Activated T-helper 1 cell treated with anti-CD3 and anti-CD28 coated beads, Interleukin-2, amount 50 U/mL, for 16 hours (primary cell): ENCODE measurements at places on chromosomes 16 and 17.

GRCh38 chr17:44279666-44280391 lies 11.9 kb upstream of the SLC4A1 start:
- no peak for DNase-seq

- DNase-seq: no peak
These were observed 13.1 kb upstream of the SEZ6 start for GRCh38 chr17:29018788-29019474.

- DNase-seq: no peak
These were observed 53.3 kb upstream of the ENDOV start for GRCh38 chr17:80361495-80362220.

- DNase-seq: no peak
These were observed 10.0 kb downstream of the LITAFD start for GRCh38 chr16:8892101-8892575.

GRCh38 chr17:9648521-9649110 lies 3.3 kb downstream of the USP43 start:
- no peak for DNase-seq

DNA sequence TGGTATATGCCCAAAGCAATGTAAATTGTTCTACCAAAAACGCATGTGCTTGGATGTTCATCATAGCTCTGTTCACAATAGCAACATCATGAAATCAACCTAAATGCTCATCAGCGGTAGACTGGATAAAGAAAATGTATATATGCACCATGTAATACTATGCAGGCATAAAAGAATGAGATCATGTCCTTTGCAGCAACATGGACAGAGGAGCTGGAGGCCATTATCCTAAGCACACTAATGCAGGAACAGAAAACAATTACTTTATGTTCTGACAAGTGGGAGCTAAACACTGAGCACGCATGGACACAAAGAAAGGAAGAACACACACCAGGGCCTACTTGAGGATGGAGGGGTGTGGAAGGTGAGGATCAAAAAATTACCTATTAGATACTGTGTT lies 33.7 kb downstream of the TANC2 start:
- DNase-seq: no peak

- DNase-seq: no peak
These were observed 136.6 kb upstream of the RPH3AL start for GRCh38 chr17:488993-489757.

DNA sequence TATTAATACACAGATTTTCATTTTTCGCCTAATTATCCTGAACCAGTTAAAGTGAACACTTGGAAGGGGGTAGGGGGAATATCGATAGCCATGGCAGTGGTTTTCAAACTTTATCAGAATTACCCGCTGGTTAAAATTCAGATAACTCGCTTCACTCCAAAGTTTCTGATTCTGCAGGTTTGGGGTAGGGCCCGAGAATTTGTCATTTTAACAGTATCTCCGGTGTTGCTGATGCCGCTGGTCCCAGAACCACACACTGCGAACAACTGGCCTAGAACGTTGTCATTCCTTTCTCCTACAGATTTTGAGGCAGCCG lies 313 bp upstream of the NSRP1 start:
- no peak for DNase-seq

DNA sequence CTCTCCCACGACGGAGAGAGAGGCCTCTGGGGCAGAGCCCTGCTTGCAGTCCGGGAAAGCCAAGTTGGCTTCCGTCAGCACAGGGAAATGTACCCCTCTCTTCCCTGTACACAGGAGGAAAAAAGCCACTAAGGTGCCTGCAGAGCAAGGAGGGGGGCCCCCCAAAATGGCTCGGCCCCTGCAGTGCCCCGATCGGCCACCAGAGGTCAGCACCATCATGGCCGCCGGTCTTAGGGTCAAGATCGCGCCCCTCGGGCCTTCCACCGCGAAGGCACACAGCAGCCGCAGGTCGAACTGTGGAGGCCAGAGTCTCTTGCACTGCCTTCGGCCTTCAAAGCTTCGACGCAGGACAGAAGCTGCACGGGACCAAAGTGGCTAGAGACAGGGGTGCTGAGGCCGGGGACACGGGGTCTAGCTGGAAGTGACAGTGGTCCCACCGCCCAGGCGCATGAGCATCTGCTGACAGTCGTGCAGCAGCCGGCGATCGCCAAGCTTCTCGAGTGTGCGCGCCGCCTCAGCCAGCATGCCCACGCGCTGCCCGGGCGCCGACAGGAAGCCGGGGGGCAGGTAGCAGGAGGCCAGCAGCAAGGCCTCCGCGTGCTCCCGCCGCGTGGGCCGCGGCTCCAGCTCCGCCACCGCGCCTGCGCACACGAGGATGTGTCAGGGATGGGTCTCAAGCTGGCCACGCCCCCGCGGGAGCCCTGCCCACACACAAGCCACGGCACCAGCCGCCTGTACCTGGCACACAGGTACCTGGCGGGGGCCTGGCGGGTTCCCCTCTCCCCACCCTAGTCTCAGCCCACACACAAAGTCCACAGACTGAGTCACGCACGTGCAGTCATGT lies 24.4 kb downstream of the SREBF1 start:
- peak; percentile 51 for DNase-seq

DNA sequence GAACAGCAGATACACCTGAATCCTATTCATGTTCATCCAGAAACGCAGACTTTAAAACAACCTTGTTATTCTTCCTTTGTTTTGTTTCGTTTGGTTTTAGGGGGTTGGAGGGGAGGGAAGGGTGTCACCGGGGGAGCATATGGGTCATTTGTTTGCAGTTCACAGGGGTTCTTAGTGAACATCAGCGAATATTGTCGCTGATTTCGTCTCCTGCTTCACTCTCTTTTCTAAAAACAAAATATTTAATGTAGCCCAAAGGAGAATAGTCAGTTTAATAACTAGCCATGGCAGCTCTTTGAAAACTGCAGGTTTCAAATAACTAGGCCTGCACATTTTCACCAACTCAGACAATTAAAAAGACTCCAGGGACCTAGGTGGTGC lies 37.6 kb downstream of the HLF start:
- no peak for DNase-seq

GRCh38 chr16:10266809-10267208 lies 84.6 kb upstream of the GRIN2A start:
- DNase-seq: no peak

- DNase-seq: no peak
These were observed 4.0 kb upstream of the PHKG2 start for GRCh38 chr16:30744183-30744582.

- DNase-seq: no peak
These were observed 19.1 kb downstream of the NOD2 start for GRCh38 chr16:50712560-50712898.

GRCh38 chr17:34902831-34903547 lies 58.3 kb downstream of the CCT6B start:
- DNase-seq: no peak

- DNase-seq: no peak
These were observed 37.0 kb downstream of the MARF1 start for GRCh38 chr16:15605839-15606517.

DNA sequence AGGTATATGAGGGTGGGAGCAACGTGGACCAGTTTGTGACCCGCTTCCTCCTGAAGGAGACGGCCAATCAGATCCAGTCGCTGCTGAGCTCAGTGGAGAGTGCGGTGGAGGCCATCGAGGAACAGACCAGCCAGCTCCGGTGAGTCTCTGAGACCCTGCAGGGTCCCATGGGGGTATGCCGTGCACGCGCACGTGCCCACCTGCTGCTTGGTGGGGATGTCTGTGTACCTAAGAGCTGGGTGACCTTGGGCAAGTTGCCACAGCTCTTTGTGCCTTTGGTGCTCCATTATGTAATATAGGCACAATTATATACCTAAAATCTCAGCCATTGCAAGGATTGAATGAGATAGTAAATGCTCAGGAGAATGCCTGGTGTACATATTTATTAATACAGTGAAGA lies 22.4 kb downstream of the NECAB2 start:
- no peak for DNase-seq

- no peak for DNase-seq
These were observed 14.1 kb upstream of the LCMT1 start for GRCh38 chr16:25097276-25097975.

GRCh38 chr17:36721560-36722120 lies 120.3 kb downstream of the MRM1 start:
- no peak for DNase-seq

DNA sequence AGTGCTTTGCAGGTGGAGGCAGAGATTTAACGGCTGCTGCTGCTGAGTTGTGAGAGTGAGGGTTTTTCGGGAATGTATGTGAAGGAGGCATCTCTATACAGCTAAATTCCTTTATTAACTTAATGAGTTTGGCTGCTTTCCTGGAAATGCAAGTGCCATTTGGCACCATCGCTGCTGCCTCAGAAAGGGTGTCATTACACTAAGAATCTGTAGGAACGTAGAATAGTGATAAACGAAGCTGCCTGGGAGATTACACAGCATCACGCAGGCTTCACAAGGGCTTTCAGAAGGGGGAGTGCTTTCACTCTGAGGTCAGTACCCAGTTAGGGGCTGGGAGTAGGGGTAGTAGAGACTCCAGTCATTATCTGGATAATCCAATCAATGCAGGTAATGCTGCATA lies 14.1 kb upstream of the NLRP1 start:
- no peak for DNase-seq

GRCh38 chr17:27596096-27596495 lies 34.9 kb upstream of the LGALS9 start:
- DNase-seq: no peak

- DNase-seq: no peak
These were observed 3.0 kb upstream of the ABR start for GRCh38 chr17:1182811-1183170.

- DNase-seq: no peak
These were observed 14.8 kb downstream of the CD7 start for GRCh38 chr17:82302568-82302963.

GRCh38 chr17:27459433-27459832 lies 3.2 kb downstream of the KSR1 start:
- DNase-seq: no peak

GRCh38 chr16:73874324-73874723 lies 422.3 kb upstream of the PSMD7 start:
- DNase-seq: no peak

DNA sequence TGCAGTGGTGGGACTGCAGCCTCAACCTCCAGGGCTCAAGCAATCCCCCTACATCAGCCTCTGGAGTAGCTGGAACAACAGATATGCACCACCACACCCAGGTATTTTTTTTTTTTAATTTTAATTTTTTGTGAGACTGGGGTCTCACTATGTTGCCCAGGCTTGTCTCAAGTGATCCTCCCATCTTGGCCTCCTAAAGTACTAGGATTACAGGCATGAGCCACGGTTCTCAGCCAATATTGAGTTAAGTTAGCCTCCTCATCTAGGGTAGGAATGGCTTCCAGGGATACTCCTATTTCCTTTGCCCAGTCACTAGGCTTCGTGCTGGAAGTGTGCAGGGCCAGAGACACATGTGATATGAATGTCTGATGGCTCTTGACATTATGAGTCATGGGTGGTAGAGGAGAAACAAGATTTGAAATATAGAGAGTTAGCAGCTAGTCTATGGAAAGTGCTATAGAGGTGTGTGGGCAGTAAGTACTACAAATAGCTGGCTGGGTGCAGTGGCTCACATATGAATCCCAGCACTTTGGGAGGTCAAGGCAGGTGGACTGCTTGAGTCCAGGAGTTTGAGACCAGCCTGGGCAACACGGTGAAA lies 8.0 kb upstream of the HES7 start:
- DNase-seq: no peak

DNA sequence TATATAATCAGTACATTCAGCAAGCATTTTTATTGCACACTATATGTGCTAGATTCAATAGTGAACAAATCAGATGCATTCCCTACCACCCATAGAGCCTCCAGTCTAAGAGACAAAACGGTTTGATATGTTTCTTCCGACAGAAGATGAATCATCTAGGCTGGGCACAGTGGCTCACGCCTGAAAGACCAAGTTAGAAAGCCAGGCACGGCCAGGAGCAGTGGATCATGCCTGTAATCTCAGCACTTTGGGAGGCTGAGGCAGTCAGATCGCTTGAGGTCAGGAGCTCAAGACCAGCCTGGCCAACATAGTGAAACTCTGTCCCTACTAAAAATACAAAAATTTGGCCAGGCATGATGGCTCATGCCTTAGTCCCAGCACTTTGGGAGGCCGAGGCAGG lies 18.3 kb upstream of the COPRS start:
- no peak for DNase-seq

DNA sequence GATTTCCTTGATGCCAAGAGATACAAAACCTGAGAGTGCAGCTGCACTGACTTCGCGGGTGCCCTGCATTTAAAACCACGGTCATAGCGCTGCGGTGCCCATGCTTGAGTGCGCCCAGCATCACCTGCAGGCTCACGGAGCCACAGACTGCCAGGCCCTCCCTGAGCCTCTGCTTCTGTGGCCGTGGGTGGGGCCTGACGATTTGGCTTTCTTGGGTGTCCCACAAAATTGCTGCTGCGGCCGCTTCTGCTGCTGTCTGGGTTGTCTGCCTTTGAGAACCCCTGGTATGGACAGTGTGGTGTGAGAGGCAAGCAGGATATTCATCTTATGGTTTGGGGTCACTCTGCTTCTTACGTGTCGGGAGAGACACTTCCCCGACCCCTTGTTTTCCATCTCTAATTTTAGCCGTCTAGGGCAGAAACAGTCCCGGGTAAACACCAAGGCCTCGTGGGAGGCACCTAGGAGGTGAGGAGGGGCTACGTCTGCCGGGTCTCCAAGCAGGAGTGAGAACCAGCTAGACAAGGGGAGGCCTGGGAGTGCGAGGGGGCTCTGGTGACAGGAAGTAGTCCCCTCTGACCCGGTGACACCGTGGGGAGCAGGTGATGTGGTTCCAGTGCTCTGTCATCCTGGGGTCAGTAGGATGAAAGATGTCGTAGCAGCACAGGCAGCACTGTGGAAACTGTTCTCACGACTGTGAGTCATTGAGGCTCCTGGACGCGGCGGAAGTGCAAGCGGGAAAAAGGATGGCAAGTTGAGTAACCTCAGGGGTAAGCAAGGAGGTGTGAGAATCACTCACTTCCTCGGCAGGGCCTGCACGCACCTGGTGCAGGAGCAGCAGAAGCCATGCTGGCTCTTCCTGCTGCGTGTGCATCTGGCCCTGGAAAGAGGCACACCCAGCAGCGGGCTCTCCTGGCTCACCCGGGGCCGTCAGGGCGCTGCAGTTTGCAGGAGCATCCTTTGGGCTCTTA lies 176.3 kb downstream of the RPTOR start:
- DNase-seq: peak; percentile 57

- no peak for DNase-seq
These were observed 147.8 kb downstream of the NTN1 start for GRCh38 chr17:9169116-9169515.

- peak; percentile 73 for DNase-seq
These were observed 24.3 kb upstream of the ZNF750 start for GRCh38 chr17:82863941-82864712.

- DNase-seq: peak; percentile 42
These were observed 785 bp downstream of the NME3 start for GRCh38 chr16:1770328-1771187.

- no peak for DNase-seq
These were observed 771.0 kb downstream of the KCNJ18 start for GRCh38 chr17:22463110-22463850.

GRCh38 chr17:40177275-40177874 lies at the start of gene RAPGEFL1:
Gene RAPGEFL1, plus strand, starts transcription at chr17:40177470. Its CDS starts 392 bp downstream, at chr17:40177862.
- peak; percentile 76 for DNase-seq

DNA sequence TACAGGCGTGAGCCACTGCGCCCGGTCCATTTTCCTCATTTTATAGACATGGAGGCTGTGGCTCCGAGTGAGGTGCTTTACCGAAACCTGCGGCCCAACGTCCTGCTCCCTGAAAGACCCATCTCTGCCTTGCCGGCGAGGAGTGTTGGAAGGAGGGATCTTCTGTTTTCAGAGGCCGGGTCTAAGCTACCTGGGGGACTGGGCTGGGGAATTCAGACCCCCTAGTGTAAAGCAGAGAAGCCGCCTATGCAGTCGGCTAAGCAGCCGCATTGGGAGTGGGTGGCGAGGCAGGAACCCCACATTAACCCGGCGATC lies 16.3 kb downstream of the MEOX1 start:
- no peak for DNase-seq
